Activated CD4-positive, alpha-beta memory T cell treated with anti-CD3 and anti-CD28 coated beads, Interleukin-2, amount 10 ng/mL, durations not matched to agents 7 days and 5 days (primary cell): ENCODE measurements at places on chromosomes 2 and 18. TPM values are rescaled to one million over a fixed set of nuclear protein-coding genes. Genes with fewer than 3 reads are reported as not detected.

DNA sequence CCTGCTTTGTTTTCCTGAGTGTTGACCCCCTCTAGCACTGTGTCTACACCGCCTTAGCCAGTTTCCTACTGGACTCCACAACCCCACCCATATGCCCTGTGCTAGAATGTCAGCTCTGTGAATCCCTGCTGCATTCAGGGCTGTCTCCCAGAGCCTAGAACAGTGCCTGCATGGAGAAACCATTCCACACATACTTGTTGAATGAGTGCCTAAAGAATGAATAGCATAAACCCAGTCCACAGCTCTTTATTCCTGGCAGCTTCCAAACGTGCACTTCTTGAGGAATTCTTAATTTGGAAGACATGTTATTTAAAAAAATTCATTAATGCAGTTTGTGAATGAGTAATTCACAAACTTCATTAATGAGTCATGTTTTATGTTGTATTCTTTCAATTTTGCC, 6.5 kb upstream of the NAPG start:
- no peak for DNase-seq

SNORC gene
- total RNA-seq = 1.9 TPM

DNA sequence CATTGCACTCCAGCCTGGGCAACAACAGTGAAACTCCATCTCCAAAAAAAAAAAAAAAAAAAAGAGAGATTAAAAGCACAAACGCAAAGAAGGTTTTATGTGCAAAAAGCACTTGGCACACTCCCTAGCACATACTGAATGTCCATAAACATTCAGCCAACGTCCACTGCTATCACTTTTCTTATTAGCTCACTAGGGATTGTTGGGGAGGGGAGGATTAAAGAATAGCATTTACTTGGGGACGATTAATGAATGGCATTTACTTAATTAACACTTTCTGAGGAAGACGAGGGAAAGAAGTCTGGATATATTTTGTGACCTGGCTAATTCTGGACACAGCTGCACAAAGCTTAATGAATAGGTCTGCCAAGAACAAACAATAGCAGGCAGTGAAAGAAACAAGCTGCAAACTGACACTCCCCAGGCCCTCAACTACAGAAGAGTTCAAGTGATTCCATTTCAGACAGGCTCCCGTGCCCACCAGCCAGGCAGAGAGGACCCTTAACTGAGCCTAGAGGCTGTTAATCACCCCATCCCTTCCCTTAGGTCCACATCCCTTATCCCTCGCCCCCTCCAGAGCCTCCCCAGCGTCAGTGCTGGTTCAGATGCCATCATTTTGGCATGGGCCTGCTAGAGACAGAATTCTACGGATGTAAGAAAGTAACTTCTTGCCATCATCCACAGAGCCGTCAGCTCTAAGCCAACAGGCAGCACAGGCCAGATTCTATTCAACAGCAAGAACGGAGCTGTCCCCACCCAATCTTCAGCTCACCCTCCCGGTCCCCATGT, 7.4 kb downstream of the CYB5A start:
- DNase-seq = no peak

DNA sequence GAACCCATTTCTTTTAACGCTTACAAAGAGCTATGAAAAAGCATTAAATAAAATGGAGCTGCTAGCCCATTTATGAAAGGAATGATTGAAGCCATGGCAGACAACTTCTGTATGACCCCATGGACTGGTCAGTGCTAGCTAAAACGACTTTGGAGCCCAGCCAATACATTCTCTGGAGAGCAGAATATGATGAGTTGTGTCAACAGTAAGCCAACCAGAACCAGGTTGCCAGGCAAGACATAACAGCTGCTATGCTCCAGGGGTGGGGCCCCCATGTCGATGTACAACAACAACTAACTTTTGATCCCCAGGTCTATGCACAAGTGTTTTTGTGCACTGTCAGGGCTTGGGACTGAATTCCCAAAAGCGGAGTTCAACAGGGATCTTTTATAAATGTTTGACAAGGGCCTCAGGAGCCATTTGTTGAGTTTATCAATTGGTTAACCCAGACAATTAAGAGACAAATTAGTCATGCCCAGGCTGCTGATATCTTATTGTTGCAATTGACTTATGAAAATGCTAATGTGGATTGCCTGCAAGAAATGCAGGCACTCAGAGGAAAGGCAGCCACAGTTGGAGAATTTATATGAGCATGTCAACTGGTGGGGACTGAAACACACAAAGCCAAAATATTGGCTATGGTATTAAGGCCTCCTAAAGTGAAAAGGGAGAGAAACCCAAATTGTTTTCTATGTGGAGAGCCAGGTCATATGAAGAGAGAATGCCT, 64.6 kb upstream of the MYO3B start:
- DNase-seq = no peak

DNA sequence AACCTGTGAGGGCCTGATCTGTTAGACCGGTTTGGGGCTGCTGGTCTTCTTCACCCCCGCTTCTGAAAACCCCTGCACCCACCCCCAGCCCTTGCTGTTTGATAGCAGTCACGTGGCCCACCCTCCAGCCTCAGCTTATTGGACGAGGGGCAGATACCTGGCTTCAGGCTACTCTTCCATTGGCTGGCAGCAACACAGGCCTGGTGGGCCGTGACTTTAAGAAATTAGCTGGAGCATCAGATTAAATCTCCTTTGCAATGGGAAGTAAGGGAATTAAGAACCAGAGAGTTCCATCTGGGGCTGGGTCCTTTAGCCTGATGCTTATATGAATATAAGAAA, 107.3 kb downstream of the KLHL29 start:
- DNase-seq = no peak
